Fibroblast of skin of left quadriceps (primary cell): ENCODE measurements at places on chromosomes 1 and 21.
A peak's percentile ranks its signal among the peaks of the same experiment; 100 is the strongest.

- no peak for DNase-seq
Measured at GRCh38 chr1:38489844-38490270, 369.7 kb downstream of the RRAGC start.

DNA sequence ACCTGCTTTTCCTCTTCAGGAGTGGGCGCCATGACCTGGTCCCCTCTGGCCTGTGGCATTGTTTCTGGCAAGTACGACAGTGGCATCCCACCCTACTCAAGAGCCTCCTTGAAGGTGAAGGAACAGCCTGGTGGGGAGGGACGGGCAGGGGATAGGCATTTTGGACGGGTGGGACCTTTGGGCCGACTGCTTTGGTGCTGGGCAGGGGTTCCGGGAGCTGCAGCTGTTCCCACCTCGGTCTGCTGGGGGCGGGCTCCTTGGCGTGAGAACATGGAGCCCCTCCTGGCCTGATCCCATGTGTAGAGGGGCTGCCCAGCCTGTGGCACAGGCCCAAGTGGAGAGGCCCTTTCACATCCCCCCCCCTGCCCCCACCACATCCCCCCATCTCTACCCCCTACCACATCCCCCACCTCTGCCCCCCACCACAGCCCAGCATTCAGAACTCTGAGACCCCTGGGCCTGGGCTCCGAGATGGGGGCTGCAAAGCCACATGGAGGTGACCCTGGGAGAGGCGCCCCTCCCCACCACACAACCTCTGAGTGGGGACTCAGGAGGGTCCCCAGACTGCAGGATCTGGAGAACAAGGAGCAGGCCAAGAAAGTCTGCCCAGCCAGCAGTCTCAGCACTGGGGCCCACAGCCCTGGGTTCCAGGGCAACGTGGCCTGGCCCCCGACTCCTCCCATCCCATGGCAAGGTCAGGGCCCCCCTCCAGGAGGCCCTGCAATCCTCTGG, 50.0 kb downstream of the KCNAB2 start:
- DNase-seq, result no peak

- peak; percentile 3 for DNase-seq
Measured at GRCh38 chr1:194570476-194570875, 1384.1 kb upstream of the B3GALT2 start.

DNA sequence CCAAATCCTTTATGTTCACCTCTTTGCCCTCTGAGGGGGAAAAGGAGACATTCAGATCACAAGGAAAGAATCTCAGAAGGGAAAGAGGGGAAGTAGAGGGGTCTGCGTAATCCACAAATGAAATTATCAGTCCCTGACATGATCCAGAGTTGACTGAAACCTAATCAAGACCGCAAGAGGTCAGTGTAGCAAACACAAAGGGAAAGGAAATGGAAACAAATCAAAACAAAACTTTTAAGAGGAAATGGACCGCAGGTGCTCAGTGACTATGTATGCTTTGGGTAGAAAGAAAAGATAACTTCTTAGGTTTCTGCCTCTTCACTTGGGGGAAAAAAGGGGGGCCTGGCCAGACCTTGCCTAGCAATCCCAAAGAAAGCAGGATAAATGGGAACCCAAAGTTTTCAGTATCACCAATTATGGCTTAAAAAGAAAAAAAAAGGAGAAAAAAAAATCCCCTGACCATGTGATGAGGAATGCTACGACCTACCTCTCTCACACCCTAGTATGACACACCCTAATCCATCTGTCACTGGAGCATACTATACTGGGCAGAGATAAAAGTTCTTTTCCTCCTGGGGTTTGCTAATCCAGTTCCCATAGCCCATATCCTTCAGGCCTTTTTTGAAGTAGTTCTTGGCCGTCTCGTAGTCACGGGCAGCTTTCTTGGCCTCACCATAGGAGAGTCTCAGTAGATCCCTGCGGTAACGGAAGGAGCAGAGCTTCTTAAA, 16.9 kb downstream of the CHRNB2 start:
- DNase-seq, result no peak

DNA sequence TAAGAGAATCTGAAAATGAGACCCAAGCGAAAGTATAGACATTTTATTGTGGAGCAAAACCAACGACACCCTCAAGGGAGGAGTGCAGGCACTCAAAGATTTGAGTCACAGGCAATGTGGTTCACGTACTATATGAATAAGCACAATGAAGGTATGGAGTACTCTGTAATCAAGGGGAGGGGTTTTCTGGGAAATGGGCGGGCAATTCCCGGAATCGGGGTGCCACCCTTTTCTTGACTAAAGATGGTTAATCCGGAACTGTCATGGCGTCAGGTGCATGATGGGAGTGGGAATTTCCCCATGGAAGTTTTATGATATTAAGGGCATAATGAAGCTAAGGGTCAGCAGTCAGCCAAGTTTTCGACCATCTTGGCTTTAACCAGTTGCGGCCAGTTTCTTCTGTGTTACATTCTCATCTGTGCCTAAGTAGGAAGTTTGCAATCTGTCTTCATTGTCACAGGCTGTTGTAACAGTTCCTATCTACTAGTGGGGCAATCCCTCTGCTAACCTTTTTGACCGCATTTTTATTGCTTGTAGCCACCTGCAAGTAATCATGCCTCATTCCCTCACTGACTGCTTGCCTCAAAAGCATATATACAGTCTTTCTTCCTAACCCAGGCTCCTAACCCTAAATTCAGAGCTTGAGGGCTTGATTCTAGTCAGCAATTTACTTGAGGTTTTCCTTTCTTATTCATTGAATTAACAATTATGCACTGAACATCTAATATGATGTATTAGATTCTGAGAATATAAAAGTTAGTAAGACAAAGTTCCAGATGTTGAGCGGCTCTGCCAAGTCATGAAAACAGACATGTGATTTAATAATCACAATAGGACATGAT, 775 bp upstream of the AIM2 start:
- DNase-seq, result peak; percentile 48

DNA sequence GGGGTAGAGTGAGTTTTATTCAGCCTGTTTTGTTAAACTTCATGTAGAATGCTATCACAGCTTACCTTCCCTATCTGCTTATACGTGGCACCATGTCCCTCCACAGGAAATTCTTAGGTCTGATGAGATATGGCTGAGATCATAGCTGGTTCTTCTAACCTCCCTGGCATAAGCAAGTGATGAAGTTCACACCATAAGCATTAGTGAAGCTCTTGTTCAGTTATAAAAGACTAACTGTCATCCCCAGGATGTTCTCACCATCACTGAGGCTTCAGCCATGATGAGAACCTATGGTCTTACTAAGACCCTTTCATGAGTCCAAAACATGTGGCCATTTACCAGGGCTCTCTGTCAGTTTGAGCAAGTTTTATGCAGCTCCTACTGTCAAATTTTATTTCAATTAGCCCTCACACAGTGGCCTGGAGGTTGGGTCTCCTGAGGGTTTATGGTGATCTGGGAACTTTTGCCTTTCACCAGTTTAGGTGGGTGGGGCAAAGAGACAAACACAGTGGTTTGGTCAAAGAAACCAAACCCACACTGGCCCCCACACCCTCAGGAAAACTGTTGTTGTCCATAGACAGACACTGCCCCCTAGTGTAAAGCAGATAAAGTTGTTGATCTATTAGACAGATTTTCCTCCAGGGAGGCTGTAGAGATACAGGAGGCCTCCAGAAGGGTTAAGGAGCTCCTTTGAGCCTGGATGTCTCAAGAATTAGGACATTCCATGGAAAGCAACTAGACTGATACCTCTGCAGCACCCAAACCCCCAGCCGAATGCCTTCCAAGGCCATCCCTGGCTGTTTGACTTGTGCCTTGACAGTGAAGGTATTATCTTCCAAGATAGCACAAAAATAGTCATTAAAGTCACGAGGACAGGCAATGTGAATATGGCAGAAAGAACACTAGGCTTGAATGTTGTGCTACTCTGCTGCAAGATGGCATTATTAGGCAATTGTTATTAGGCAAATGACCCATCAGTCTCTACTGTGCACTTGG, 5.0 kb downstream of the SLC22A15 start:
- peak; percentile 17 for DNase-seq

GRCh38 chr1:54394104-54394503, 12.1 kb downstream of the SSBP3 start:
- no peak for DNase-seq

GRCh38 chr21:39033878-39034589, 149.2 kb downstream of the PSMG1 start:
- no peak for DNase-seq

GRCh38 chr1:180917306-180918065, 4.8 kb downstream of the KIAA1614 start:
- peak; percentile 9 for DNase-seq

GRCh38 chr1:27855085-27855484, 17.3 kb upstream of the THEMIS2 start:
- no peak for DNase-seq

DNA sequence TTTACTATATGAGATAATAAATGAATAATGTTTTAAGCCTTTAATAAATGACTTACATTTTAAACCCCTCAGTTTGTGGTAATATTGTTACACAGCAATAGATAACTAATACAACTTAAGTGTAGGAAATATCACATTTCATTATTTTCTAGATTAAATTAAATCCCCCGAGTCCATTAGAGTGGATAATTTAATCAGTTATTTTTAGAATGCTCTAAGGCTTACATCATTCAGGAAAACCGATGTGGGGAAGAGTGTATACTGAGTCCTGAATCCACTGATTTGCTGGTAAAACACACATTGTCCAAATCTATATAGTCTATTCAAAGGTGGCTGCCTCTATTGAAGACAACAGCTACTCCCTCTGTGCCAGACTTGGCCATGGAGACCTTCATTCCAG, 35.7 kb upstream of the DOCK7 start:
- no peak for DNase-seq

GRCh38 chr1:244778344-244778743, 57.1 kb upstream of the COX20 start:
- peak; percentile 70 for DNase-seq

DNA sequence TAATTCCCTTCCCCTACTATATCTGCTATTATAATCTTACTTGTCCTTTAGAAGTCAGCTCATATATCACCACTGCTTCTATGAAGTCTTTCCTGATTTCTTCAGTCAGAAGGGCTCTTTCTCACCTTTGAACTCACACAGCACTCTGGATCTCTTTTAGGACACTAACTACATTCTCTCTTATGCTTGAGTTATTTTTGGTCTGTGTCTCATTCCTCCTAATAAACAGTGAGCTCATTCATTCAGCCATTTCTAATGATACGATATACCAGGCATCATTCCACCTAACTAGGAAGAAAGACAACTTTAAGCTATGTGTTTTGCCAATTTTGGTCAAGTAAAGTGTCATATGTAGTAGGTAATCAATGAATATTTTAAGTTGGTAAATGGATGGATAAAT, 1.2 kb upstream of the STYXL2 start:
- DNase-seq, result no peak

GRCh38 chr1:144551543-144552424, 40.9 kb upstream of the PPIAL4F start:
- DNase-seq, result peak; percentile 83

GRCh38 chr1:183903101-183903500, 98.2 kb downstream of the RGL1 start:
- DNase-seq, result no peak

GRCh38 chr1:203536575-203536974, 42.6 kb downstream of the OPTC start:
- no peak for DNase-seq

- DNase-seq, result no peak
Measured at GRCh38 chr1:92964998-92965397, 3.7 kb upstream of the DIPK1A start.

GRCh38 chr1:20958430-20958829, 171.3 kb upstream of the HP1BP3 start:
- no peak for DNase-seq

DNA sequence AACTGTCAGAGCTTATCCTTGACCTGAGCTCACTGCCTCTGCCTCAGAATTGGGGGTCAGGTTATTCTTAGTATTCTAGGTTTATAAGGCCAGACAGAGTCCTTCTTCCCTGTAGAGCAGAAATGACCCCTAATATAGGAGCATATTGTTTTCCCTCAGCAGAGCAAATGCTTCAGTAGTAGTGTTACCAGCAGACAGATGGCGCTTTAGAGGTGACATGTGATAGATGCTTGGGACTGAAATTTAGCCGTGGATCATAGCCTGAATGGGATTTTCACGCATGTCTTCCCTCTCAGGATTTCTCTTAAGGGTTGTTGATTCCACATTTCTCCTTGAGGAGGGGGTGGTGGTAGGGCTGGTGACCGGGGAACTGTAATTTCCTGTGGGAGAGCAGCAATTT, 24.5 kb downstream of the ADARB1 start:
- no peak for DNase-seq

- no peak for DNase-seq
Measured at GRCh38 chr1:67166196-67166595, at the start of gene IL23R. TSS of gene IL23R (plus strand) at chr1:67166454. CDS start at chr1:67168121, 1,667 bp downstream.

GRCh38 chr1:165645654-165646366, 14.8 kb downstream of the MGST3 start:
- no peak for DNase-seq

DNA sequence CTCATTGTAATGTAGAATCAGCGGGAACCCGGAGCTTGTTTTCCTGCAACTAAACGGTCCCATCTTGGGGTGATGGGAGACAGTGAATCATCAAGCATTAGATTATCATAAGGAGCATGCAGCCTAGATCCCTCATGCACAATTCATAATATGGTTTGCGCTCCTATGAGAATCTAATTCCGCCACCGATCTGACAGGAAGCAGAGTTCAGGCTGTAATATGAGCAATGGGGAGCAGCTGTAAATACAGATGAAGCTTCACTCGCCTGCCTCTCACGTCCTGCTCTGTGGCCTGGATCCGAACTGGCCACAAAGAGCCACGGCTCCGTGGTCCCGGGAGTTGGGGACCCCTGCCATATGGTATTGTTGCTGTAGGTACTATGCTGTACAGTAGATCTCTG, 1.6 kb downstream of the IFI44 start:
- peak; percentile 56 for DNase-seq

- DNase-seq, result no peak
Measured at GRCh38 chr1:53577761-53578100, 118.5 kb downstream of the DMRTB1 start.

- no peak for DNase-seq
Measured at GRCh38 chr1:205546541-205546940, 42.1 kb downstream of the CDK18 start.

GRCh38 chr1:180911640-180912191, 981 bp upstream of the KIAA1614 start:
- no peak for DNase-seq

GRCh38 chr1:66335859-66336640, 197.9 kb upstream of the SGIP1 start:
- no peak for DNase-seq

DNA sequence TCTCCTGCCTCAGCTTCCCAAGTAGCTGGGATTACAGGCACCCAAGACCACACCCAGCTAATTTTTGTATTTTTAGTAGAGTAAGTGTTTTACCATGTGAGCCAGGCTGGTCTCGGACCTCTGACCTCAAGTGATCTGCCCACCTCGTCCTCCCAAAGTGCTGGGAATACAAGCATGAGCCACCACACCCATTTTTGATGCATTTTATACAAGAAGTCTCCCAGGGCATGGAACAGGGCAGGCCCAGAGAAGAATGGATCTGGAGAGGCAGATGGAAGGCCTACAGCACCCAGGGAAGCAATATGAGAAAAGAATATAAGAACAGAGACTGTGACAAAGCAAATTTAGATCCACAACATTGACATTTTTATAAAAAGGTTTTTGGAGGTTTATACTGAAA, 18.8 kb upstream of the IFNAR1 start:
- no peak for DNase-seq
